ENCODE measurements at places on chromosomes 6 and 20.

- no peak for DNase-seq
These were observed 387.1 kb upstream of the JARID2 start for GRCh38 chr6:14858808-14859207.

GRCh38 chr6:132750455-132751248, 7.1 kb downstream of the VNN2 start:
- DNase-seq, result no peak

DNA sequence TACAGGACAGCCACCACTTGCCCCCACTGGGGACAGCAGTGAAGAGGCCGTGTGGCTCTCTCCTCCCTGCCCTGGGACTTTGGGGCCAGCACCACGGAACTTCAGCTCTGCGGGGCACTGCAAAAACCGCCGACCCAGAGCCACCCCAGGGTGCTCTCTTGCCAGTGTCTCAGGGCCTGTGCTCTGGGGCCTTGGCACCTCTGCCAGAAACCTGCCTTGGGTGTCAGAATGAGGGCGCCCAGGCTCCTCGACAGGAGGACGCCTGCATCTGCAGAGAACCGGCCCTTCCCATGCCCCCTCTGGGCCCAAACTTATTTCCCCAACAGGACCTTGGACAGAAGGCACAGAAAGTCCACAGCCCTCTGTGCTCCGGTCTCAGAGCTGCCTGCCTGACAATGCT, 77.2 kb upstream of the MPC1 start:
- no peak for DNase-seq

DNA sequence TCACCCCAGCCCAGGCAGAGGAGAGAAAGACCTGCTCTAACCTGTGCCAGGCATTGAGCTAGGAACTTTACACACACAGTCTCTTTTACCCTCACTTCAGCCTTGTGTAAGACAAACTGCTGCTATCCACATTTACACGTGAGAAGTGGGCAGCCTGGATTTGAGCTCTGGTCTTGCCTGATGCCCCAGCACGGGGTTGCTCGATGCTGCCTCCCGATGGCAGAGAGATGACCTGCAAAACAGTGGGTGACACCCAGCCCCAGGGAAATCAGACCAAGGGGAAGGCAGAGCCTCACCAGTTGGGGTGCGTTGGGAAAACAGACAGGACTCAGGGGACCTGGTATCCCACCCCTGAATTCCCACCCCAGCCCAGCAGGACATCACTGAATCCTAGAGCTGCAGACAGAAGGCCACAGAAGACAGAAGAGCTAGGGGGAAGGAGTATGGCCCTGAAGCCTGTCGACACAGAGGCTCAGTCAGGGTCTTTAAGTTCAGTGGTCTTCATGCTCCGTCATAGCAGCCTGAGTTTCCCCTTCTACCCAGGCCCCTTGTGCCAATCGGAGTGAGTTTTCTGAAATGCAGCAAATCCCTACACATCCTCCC, 990 bp downstream of the BPI start:
- no peak for DNase-seq

- no peak for DNase-seq
These were observed 170.7 kb downstream of the TAF4 start for GRCh38 chr20:61895016-61895415.

DNA sequence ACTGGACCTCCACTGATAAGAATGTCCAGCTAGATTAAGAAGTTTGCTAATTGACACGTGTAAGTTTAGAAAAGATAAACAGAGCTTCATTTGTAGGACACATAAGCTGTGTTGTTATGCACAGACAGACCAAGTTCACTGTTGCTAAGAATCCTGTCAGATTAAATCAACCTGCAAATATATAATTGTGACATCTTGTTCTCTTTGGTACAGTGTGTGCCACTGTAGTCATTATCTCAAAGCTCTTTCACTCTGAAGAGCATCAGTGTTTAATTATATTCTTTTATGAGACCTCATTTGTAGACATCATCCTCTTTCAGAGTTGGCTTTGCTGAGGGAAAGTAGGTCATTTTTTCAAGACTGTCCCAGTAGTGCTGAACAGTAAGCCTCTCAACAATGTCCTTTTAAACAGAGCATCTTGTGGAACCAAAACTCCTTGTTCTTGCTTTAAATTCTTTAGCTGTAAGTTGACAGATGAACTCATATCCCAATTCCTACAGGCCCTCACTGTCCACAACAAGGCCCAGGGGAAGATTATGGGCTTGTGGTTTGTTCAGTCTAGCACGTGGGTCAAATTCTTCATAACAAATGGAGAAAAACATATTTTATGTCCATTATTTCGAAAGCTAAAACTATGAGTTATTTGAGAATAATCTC, 252.4 kb downstream of the HDGFL1 start:
- DNase-seq, result no peak

DNA sequence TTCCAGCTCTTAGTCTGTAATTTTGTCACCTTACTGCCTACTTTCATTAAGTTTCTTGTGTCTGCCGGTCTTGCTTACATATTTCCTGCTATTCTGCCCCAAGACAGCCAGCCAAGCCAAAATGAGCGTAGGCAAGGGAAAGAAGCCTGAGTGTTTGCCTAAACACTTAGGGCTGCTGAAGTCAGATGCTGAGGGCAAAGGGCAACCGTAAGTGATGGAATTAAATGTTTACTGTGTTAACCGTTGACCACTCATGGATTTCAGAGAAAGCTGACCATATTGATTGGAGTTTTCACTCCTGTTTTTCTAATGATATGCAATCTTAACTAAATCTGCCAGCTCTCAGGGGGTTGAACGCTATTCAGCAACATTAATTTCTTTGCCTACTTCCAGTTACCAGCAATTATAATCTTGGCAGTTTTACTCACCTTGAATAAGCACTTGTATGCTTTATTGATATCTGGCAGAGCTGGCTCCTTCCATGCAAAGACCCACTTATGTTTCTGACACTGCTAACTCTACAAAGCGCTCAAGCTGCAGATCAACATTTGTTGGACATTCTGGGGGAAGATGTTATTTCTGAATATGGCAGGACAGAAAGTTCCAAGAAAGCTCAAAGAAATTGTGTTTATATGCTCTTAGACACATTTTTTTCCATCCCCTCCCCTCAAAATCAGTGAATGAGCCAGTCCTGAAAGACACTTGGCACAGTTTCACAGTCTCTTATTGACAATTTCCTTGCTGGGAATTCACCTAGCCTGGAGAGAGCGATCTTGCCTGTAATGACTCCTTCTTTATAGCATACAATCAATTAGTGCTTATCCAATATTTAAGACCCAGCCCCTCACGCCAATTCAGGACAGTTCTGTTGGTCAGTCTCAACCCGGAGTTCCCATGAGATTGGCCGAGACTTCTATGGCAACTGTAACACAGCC, 183.8 kb downstream of the PLCB1 start:
- no peak for DNase-seq

- no peak for DNase-seq
These were observed 1.7 kb downstream of the HLA-DOB start for GRCh38 chr6:32815115-32815514.

GRCh38 chr6:56096541-56096940, 150.8 kb downstream of the COL21A1 start:
- DNase-seq, result no peak

- DNase-seq, result no peak
These were observed 1.4 kb downstream of the C6orf132 start for GRCh38 chr6:42140756-42141602.

GRCh38 chr6:108801366-108801765, 46.9 kb upstream of the ARMC2 start:
- no peak for DNase-seq

GRCh38 chr6:149425224-149425623, 25.2 kb downstream of the SUMO4 start:
- DNase-seq, result no peak

DNA sequence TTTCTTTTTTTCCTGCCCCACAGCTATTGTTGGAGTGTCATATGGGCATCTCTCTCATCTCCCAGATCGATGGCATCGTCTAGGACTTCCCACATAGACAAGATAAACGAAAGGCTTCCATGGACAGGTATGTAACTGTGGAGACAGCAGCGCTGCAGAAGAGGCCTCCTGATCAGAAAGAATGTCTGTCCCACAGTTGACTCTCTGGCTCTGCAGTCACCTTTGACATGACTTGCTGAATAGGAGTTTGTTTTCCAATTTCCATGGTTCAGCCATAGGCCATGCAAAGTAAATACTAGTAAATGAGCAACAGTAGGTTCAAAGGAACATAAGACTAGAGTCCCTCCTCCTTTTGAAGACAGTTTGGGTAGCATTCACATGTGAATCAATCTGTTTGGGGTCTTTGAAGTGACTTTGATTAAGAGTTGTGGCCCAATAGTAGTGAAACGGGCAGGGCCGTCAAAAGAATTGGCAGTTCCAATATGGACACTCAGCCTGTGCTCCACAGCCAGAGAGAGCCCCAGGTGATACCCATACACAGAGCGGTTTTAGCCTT, 134.7 kb upstream of the IFNGR1 start:
- DNase-seq, result no peak

DNA sequence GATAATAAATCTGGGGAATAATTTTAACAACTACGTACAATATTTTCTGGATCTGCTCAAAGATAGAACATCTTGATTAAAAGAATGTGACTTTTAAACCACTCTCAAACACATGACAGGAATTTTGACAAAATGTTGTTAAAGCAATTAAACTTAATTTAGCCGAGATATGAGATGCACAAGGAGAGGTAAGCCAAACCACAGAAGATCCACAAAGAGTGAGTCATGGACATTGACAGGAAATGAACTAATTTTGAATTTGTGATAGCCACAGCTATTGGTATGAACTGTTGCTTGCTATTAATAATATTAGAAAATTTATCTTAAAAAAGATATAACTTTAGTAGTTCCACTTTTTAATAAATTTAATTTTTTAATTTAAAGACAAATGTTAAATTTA, 27.8 kb upstream of the VGLL2 start:
- DNase-seq, result no peak

GRCh38 chr6:144651234-144651633, 366.1 kb downstream of the UTRN start:
- DNase-seq, result no peak

GRCh38 chr6:151239603-151240035, at the start of gene AKAP12:
TSS of gene AKAP12 (plus strand) at chr6:151239967. CDS start at chr6:151240563, 596 bp downstream.
- no peak for DNase-seq

GRCh38 chr20:47267621-47268020, 88.9 kb downstream of the ZMYND8 start:
- DNase-seq, result no peak

GRCh38 chr6:74752303-74752702, 453.6 kb downstream of the COL12A1 start:
- no peak for DNase-seq

DNA sequence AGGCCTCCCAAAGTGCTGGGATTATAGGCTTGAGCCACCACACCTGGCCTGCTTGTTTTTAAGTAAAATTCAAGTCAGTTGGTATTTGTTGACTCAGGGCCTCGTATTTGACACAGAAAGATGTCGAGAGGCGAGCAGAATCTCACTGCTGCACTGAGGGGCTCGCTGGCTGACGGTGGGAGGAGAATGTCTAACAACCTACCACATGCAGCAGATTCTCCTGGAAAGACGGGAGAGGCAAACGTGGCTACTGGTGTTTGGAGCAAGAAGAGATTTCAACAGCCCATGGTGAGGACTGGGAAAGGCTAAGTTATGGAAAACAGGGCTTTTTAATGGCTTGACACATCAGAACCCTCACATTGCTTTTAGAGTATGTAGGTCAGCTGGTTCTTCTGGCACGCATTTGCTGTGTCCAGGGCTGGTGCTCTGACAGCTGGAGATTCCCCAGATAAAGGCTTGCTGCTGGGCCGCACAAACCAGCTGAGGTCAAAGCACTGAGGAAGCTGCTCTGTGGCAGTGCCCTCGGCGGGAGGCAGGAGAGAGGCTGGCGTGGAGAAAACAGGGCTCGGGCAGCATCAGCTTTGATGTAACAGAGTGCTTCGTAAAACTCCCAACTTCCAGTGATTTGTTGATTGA, 84.2 kb upstream of the FRMD1 start:
- no peak for DNase-seq

DNA sequence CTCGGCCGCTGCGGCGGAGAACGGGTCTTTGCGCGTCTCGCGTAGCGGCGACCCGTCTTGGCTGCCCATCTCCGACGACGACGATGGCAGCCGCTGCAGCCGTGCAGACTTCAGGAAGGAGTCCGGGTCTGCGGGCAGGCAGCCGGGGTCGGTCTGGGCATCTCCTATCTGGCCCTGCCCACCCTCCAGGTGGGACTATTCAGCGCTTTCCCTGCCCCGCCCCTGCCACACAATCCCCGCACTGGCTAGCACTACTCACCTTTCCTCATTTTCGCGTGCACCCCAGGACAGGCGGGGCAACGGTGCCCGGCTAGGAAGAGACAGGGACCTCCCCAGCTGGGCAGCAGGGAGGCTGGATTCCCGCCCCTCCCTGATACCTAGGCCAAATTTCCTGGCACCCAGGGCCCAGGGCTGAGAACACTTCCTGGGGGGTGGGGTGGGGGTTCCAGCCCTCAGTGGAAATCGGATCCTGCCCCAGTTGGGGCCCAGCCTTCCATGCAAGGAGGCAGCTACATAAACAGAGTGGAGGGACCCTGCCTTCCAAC, 9.2 kb downstream of the GGT7 start:
- DNase-seq, result no peak

DNA sequence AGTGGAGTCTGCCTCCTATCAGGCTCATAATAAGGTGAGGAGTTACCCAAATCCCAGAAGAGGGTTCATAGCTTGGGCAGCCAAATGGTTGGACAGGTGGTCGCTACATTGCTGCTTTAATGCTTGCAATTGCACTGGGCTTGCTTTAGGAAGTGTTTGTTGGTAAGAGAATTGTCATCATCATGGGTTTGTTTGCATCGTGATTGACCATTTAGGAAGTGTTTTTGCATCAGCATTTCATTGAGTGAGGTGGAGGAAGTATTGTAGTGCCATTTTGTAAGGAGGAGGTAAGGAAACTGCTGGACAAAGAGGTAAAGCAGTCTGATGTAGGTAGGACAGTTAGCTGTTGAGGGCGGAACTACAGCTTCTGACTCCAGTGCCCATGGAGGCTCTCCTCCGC, 101.5 kb downstream of the ARID1B start:
- DNase-seq, result no peak

- no peak for DNase-seq
These were observed 82.7 kb upstream of the FOXC1 start for GRCh38 chr6:1527073-1527457.

GRCh38 chr6:18280084-18280483, 15.8 kb upstream of the DEK start:
- no peak for DNase-seq

GRCh38 chr20:23147647-23147963, 61.5 kb upstream of the CD93 start:
- no peak for DNase-seq

Measured in cerebellar nuclear complex (tissue), 1 donor.